ENCODE measurements at places on chromosomes 4 and X. TPM values are rescaled to one million over a fixed set of nuclear protein-coding genes. Genes with fewer than 3 reads are reported as not detected.

- DNase-seq = no peak
These were observed 643.3 kb upstream of the FAM241A start for GRCh38 chr4:111501946-111502345.

DNA sequence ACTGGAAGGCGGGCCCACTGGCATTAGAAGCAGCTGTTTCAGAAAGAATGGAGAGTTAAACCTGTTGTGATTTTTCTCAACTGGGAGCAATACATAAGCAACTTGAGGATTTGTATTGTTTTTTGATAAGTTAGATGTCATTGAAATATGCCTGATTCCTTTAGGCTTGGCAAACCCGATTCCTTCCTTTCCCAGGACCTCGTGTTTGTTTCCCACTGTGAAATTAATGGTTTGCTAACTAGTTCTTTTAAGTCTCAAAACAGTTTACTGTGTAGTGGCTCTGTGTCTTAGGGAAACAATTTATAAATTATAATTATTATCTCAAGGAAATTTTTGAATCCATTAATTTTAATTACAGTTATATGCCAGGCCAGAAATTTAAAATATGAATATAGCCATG is 218.0 kb downstream of the DCTD start:
- no peak for DNase-seq

GRCh38 chr4:139312552-139313332 is 10.5 kb upstream of the NDUFC1 start:
- no peak for DNase-seq

GRCh38 chr4:163544407-163545038 is 50.0 kb downstream of the TMA16 start:
- no peak for DNase-seq

DNA sequence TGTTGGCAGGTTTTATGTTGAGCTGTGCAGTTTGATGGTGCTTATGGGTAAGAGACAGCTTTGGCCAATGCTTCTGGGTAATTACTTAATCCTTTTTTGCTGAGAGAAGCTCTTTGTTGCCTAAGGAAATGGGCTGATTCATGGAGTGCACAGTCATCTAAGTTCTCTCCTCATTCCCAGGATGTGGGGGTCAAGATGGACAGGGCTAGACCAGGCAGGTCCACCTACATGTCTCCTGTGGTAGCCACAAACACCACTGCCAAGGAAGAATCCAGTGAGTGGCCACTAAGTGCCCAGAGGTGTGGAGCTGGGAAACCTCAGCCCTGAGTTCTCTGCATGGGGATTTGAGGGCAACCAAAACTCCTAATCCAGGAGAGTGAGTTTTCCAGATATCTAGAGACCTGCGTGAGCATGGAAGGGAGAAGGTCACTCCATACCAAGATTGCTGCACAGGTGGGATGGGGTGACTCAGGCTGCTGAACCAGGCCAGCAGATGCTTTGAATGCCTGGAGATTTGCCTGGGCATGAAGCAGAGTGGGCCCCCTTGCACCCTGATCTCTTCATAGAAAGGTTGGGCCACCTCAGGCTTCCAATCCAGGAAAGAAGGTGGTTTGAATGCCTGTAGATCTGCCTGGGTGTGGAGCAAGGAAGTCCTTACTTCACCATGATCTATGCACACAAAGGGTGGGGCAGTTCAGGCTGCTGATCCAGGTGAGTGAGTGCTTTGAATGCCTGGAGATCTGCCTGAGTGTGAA is 234.8 kb upstream of the GNPDA2 start:
- DNase-seq = no peak

DNA sequence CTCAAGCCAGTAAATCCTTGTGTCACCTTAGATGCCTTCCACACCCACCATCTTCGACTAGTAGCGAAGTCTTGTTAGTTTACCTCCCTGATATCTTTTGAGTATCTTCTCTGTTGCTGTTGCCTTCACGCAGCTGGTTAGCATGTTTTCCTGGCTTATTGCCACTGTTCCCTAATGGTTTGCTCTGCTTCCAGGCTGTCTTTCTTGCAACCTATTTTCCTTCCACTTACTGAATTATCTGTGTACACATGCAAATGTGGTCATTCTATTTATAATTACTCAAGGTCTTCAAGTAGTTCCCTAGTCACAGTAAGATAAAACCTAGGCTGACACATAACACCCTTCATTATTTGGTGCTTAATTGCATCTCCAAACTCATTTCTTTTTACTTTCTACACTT is 89.5 kb downstream of the UGT8 start:
- no peak for DNase-seq

DNA sequence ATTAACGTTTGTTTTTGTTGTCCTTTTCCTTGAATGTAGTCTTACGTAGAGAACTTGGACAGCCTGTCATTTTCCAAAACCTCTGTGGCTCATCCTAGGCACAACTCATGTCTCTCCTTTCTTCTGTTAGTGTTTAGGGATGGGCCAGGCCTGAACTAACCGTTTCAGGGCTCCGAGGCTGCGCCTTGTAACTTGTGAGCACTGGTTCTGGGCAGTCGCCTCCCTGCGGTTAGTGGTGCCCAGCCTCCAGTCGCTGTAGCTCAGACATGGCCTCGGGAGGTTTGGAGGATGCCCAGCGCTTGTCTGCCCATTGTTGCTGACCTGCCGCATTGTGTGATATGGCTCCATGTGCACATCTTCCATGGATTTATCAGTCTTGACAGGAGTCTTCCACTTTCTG is 32.8 kb downstream of the TMEM131L start:
- DNase-seq = no peak

GRCh38 chr4:63921561-63921960 is 487.7 kb downstream of the TECRL start:
- DNase-seq = no peak

GRCh38 chr4:2180410-2180809 is 61.5 kb downstream of the HAUS3 start:
- no peak for DNase-seq

GRCh38 chrX:39491548-39492297 is 606.0 kb downstream of the BCOR start:
- DNase-seq = no peak

EDA2R gene
- total RNA-seq = 0.40 TPM

PAGE5 gene
- not detected for total RNA-seq

TLR10 gene
- total RNA-seq = 0.09 TPM

RASSF6 gene
- 2.6 TPM for total RNA-seq

GBA3 gene
- not detected for total RNA-seq

SERPINA7 gene
- not detected for total RNA-seq

NLGN3 gene
- total RNA-seq = not detected
